ENCODE measurements at places on chromosomes 4 and X.

DNA sequence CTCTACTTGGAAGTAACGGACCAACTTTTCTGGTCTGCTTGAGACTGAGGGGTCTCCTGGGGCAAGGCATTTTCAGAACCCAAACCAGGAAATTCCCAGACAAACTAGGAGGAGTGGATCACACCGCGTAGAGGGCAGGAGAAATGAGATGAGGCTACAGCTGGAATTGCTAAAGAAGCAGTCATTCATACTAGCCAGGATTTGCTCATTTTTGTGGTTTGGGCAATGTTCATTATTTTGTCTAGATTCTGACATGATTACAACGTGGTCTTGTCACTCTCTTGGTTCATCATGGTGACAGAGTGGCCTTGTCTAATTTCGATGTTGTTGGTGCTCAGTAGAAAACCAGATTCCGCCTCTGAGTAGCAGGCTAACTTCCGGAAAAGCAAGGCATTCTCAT lies 63.2 kb downstream of the BANK1 start:
- DNase-seq = peak; percentile 74

- no peak for DNase-seq
These were observed 121.5 kb downstream of the REELD1 start for GRCh38 chr4:146335763-146336409.

DNA sequence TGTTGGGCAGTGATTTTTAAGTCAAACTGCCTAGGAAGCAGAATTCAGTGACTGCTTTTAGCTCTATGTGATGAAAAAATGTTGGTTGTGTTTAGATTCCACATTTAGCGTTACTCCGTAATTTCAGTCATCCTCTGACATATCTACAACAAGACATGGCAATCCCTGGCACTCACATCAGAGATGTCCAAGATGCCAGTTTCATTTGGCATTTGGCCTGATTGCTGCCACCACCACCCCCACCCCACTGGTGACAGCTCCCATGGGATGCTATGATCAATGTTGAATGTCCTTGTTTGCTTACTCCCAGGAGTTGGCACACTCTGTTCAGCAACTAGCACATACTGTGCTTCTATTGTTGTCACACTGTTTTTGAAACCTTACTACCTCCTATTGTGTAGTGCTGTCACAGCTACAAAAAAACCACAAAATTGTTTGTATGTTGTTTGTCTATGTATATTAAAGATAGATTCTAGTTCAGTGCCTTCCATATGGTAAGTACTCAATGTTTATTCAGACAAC lies 101.4 kb downstream of the AWAT2 start:
- DNase-seq = no peak

DNA sequence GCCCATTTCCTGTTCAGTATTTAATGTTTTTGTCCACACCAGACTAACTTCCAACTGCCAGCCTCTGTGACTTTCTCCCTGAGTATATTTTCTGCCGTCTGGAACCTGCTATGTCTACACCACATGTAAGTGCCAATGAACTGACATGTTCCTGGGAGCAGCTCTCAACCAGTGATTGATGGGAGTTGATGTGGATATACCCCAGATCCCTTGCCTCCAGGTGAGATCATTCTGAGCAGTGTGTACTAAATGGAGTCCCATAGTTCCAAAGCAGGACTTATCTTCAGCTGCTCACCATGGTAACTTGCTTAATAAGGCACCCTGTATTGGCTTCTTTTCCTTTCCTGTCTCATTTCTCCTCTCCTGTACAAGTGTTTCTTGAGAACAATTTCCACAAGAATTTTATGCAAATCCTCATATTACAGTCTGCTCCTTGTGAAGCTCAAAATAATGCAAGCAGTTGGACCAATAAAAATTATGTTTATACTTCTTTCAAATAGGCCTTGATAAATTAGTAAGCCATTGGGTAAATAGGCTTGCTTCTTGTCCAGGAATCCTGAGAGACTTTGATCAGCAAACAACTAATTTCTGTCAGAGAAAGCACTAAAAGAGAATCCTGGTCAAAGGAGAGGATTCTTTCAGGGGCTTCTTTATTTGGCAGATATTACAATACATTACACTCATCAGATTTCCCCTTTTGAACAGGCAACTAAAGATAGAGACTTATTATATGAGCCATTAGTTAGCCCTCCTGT lies 911.7 kb upstream of the NDST4 start:
- DNase-seq = no peak

DNA sequence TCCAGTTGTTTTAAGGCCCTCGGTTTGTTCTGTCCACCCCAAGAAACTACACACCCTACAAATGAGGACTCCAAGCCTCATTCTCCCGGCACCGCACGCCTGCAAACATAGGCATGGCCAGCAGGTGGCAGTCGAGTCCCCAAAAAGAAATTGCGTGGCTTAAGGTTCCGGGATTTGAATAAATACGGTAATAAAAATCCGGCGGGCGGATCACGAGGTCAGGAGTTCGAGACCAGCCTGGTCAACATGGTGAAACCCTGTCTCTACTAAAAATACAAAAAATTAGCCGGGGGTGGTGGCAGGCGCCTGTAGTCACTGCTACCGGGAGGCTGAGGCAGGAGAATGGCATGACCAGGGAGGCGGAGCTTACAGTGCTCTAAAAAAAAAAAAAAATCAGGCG lies 21.8 kb upstream of the CSF2RA start:
- peak; percentile 52 for DNase-seq

DNA sequence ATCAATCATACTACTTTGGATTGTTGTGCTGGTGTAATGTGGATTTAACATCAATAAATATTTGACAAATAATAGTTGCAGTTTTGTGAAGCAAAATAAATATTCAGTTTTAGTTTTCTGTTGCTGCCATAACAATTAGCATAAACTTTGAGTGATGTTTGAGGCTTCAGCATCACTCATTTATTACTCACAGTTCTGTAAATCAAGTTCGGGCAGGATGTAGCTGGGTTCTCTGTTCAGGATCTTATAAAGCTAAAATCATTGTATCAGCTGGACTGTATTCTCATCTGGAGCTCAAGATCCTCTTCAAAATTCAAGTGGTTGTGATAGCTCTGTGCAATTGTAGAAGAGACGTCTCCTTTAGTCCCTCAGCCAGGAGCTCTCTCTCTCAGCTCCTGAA lies 81.7 kb downstream of the CBR4 start:
- no peak for DNase-seq

DNA sequence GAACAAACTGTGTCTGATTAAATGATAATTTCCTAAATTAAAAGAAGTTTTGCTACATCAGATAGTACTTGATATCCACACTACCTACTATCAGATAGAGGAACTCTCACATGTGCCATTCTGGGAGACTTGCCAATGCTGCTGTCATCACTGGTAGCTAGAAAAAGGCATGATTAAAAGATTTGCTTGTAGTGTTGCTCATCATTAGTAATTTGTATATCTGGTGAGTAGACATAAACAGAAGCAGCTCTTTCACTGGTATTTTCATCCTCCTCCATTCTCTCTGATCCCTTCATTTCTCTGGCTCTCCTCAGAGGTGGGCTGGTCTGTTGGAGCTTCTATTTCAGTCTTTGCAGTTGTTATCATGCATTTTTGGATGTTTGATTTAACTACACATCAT lies 56.0 kb downstream of the SPRY1 start:
- DNase-seq = peak; percentile 85

GRCh38 chrX:21721195-21721594 lies 36.7 kb downstream of the SMPX start:
- peak; percentile 65 for DNase-seq

GRCh38 chr4:6926681-6927478 lies 17.3 kb downstream of the TBC1D14 start:
- no peak for DNase-seq

DNA sequence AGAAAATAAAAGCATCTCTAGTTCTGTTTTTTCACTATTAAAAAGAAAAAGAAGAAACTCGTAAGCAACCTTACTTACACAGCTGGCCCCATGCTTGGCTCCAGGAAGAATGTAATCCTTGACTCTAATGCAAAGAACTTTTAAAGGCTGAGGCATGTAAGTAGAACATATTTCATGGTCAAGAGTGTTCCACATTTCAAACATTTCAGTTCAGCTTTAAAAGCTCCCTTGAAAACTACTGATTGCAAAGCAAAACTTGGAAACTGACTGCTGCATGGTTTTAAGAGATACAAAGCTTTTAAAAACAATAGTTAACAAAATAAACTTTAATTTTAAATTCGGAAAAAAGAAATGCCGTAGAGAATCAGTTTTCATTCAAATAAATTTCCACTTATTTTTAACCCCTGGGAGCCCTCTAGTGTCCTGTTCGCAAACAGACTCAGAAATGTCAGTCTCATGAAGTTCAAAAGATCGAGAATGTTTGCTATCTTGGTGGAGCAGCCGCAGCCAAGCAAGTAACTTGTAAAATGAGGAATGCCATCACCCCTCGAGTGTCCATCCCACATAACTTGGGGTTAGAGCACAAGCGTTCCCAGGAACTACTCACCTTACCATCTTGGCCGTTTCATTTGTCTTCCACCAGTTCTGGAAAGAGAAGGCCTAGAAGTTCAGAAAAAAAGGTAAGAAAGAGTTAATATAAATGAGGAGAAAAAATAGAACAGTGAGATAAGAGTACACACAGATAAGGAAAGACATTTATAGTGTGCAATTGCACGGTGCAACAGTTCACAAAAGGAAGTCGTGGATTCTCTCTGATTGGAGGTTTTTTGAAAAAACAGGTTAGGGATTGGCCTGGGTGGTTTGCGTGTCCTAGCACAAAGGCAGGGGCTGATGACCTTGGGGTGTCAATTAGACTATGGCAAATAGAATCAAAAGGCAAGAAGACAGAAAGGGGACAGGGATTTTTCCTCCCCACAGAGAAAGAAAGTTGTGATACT lies at the start of gene GASK1B:
TSS of gene GASK1B (minus strand) at position 765 of the 998 bp plus-strand sequence. CDS start 1,650 bp downstream, outside the sequence.
- DNase-seq = peak; percentile 72

DNA sequence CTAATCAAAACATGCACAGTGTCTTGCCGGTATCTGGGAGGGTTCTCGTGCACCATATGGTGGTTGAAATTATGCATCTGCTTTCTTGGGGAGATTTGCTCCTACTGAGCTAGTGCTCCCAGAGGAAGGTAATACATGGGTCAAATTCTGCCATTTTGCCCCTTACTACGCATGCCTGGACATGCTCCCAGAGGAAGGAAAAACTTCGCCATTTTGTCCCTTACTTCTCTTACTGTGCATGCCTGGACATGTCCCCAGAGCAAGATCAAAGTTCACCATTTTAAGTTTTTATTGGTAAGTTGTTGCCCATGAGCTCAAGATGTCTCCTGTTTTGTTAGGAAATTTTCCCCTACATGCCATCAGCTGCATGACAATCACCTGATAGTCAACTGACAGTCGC lies 252.1 kb upstream of the KLHL4 start:
- no peak for DNase-seq

GRCh38 chr4:125728568-125728967 lies 413.8 kb downstream of the FAT4 start:
- peak; percentile 89 for DNase-seq

Data from fibroblast of upper back skin (primary cell).